Activated T-helper 1 cell treated with anti-CD3 and anti-CD28 coated beads, Interleukin-2, amount 50 U/mL, for 16 hours (primary cell): ENCODE measurements at places on chromosomes 6 and 20.

- DNase-seq: no peak
Measured at GRCh38 chr6:31474871-31475286, 23.1 kb upstream of the MICB start.

- no peak for DNase-seq
Measured at GRCh38 chr6:38997128-38997761, 51.3 kb upstream of the GLP1R start.

DNA sequence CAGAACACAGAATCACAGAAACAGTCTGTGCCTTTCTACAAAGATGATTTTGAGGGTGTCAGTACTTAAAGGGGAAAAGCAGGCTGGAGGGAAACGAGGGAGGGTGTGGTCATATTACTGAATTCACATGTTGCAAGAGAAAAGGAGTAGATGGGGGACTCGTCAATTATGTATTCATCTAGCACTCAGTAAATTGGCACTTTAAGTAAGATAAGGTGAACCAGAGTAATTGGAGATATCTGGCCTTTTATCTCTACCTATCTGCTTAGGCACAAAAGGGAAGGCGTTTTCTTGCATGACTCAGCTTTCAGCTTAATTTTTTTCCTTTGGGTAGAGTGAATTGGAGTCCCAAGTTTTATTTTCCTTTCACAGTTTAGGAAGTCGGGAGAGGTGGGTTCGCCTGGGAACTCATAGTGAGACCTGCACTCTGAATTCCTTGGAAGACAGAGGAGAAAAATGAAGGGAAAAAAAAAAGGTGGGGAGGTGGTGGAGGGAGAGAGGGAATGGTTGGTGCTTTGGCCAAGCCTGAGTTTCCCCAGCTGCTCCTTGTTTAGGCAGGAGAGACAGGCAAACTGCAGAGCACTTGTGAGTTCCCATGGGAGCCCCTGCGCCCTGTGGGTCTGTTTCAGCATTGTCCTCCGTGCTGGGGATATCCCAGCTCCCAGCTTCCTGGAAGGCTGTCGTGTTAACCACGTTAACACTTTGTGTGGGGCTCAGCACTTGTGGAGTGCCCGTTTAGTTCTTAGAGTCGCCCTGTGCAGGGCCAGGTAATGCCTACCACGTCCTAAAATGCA lies 19.7 kb upstream of the GTSF1L start:
- no peak for DNase-seq

GRCh38 chr6:118677193-118677592 lies 25.8 kb upstream of the CEP85L start:
- DNase-seq: no peak

GRCh38 chr20:23254505-23254904 lies 96.1 kb upstream of the NXT1 start:
- no peak for DNase-seq

- no peak for DNase-seq
Measured at GRCh38 chr6:86148586-86148985, 505.9 kb upstream of the SYNCRIP start.

DNA sequence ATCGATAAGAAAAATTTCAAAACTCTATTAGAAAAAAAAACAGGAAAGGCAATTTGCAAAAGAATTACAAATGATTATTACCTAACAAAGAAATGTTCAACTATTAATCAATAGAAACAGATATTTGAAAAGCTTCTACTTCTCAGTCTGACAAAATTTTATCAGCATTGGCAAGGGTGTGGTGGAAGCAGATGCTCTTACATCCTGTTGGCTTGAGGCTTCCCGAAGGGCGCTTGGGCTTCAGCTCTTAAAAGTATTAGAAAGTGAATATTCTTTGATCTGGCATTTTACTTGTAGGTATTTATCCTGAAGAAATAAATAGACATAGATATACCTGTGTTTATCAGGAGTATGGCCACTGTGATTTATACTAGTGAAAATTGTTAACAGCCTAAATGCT lies 38.7 kb downstream of the SLC35D3 start:
- no peak for DNase-seq

DNA sequence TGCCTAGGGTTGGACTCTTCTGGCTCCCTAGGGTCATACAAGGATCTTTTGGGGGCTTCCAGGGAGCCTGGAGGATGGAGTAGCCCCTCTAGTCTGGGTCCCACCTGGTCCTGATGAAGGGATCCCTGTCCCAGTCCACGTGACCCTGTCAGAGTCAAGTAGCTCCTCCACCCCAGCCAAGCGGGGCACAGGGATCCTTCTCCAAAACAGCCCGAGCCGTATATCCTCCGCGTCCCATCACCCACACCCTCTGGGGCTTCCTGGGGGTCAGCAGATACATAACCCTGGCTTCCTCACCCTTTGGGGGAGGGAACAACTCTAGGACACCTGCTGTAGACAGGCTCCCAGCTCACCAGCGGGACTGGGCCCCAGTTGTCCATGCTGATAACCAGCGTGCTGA lies 28.0 kb downstream of the BPIFB1 start:
- no peak for DNase-seq

- DNase-seq: no peak
Measured at GRCh38 chr6:154466139-154466538, 44.3 kb downstream of the CNKSR3 start.

DNA sequence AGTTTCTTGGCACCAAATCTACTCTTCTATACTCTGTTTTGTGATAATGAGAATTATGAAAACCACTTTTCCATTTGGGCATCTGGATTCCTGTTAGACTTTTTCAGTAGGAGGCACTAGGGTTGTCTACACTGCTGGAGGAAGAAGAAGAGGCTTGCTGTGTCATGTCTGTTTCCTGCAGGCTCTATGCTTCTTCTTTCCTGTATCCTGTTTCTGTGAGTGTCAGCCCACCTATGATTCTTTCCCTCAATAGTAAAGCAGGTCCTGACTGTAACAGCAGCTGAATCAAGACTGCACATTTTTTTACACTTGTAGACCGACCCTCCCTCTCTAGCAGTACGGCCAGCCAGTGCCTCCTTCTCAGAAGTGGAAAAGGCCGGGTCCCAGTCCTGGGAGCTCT lies 603.9 kb downstream of the HDGFL1 start:
- no peak for DNase-seq

GRCh38 chr6:3285049-3285639 lies 26.4 kb downstream of the PSMG4 start:
- no peak for DNase-seq
